ENCODE measurements at places on chromosomes 3 and 15.
A peak's percentile ranks its signal among the peaks of the same experiment; 100 is the strongest.

GRCh38 chr15:35019404-35020327, 31.6 kb upstream of the ZNF770 start:
- H3K27me3 ChIP-seq, result peaks cover 10% of the 10 kb centered on the region
- H3K4me1 ChIP-seq, result peaks cover 7% of the 10 kb centered on the region
- H3K36me3 ChIP-seq, result no peaks in the 10 kb centered on the region
- H3K4me3 ChIP-seq, result peak overlapping the region; percentile 51
- H3K27ac ChIP-seq, result no peak overlapping the region

DNA sequence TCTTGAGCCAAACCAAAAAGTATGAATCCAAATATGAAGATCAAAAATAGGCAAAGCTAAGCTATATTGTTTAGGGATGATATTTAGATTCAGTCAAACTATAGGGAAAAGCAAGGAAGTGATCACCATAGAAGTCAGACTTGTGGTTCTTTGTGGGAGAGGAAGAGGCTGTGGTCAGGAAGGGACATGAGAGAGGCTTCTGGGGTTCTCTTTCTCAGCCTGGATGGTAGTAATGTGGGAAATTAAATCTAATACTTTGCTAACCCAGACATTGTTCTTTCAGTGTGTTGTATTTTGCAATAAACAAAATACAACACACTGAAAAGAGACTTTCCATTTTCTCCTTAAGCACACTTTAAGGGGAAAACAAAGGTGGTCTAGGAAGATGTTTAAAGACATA, 3.1 kb downstream of the CX3CR1 start:
- peaks cover 14% of the 10 kb centered on the region for H3K4me1 ChIP-seq
- H3K4me3 ChIP-seq, result no peak overlapping the region
- no peaks in the 10 kb centered on the region for H3K36me3 ChIP-seq
- H3K27ac ChIP-seq, result no peak overlapping the region
- peaks cover 13% of the 10 kb centered on the region for H3K27me3 ChIP-seq
- DNase-seq, result no peak

GRCh38 chr3:52733256-52733891, 27.5 kb downstream of the SPCS1 start:
- H3K4me1 ChIP-seq, result no peaks in the 10 kb centered on the region
- H3K27me3 ChIP-seq, result no peaks in the 10 kb centered on the region
- peaks cover 78% of the 10 kb centered on the region for H3K36me3 ChIP-seq

- no peaks in the 10 kb centered on the region for H3K4me1 ChIP-seq
- DNase-seq, result no peak
- no peaks in the 10 kb centered on the region for H3K36me3 ChIP-seq
- H3K27ac ChIP-seq, result no peak overlapping the region
- no peak overlapping the region for H3K4me3 ChIP-seq
Observed at GRCh38 chr3:167992381-167992780, 103.3 kb downstream of the GOLIM4 start.

DNA sequence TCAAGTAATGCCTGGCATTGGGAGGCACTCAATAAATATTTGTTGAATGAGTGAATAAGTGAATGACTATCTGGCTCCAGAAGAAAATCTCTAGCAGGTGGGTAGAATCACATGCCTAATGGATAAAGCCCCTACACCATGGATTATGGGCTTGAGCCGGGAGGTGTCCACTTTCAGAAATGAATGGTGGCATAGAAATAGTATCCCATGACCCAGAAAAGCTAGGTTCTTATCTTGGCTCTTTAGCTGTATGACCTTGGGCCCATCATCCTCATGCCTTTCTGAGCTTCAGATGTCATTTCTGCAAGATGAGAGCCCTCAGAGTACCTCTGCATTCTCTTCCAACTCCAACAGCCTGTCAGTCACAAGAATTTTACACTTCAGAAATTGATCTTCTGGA, 37.3 kb upstream of the TNIK start:
- H3K4me1 ChIP-seq, result no peaks in the 10 kb centered on the region
- no peak for DNase-seq
- no peak overlapping the region for H3K4me3 ChIP-seq
- H3K36me3 ChIP-seq, result no peaks in the 10 kb centered on the region
- H3K27me3 ChIP-seq, result peaks cover 1% of the 10 kb centered on the region

DNA sequence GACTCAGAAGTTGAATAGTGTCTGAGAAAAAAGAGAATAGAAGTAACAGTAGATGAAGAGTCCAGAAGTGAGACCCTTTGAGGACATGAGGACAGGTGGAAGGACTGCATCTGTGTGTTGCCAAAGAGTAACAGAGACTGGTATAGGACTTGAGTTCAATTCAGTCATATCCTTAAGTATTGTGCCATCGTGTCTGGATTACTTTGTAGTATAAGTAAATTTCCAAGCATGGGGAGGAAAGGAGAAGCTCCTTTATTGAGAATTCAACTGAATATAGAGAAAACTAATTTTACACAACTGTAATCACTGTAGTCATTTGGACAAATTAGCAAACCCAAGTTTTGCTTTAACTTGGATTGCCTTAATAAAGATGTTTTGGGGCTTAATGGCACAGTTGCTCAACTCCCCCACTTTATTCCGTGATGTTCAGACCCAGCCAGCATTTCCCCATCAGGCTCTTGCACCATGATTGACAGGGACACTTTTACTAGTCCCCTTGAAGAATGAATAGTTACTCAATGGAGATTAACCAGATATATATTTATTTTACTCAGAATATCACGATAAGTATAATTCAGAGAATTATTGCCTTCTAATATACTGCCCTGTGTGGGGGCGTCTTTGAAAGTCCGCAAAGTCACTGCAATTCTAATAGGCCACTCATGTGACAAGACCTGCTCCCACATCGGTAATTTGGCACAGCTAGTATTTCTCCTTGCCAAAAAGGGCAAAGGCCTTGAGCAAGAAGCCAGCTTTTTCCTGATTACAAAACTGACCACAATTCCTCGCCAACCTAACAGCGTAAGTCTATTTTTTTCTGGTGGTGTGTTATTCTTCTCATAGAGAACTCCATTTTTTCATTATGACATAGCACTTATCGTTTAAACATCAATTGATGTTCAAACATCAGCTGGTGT, 61.3 kb downstream of the PPARG start:
- no peaks in the 10 kb centered on the region for H3K36me3 ChIP-seq
- no peak for DNase-seq
- H3K27me3 ChIP-seq, result peaks cover 3% of the 10 kb centered on the region

DNA sequence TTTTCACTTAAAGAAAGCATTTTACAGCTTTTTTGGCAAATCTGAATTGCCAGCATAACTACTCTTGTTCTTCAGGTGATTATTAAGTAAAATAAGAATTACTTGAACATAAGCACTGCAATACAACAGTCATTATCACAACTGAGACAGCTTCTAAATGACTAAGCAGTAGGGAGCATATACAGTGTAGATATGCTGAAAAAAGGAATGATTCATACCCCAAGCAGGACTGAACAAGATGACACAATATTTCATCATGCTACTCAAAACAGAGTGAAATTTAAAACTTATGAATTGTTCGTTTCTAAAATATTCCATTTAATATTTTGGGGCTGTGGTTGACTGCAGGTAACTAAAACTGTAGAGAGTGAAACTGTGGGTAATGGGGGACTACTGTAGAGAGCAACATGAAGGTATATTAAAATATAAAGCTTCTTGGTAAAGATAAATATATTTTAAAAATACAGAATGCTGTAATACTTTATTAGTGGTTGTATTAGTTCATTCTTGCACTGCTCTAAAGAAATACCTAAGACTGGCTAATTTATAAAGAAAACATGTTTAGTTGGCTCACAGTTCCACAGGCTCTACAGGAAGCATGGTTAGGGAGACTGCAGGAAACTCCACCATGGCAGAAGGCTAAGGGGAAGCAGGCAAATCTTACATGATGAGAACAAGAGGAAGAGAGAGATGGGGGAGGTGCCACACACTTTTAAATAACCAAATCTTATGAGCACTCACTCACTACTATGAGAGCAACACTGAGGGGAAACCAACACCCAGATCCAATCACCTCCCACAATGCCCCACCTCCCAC, 84.8 kb downstream of the DCLK3 start:
- peak overlapping the region; percentile 95 for H3K27ac ChIP-seq
- no peaks in the 10 kb centered on the region for H3K27me3 ChIP-seq
- H3K4me1 ChIP-seq, result peaks cover 60% of the 10 kb centered on the region
- H3K4me3 ChIP-seq, result peak overlapping the region; percentile 77
- peak; percentile 87 for DNase-seq

- H3K4me3 ChIP-seq, result no peak overlapping the region
- H3K4me1 ChIP-seq, result no peaks in the 10 kb centered on the region
- H3K36me3 ChIP-seq, result no peaks in the 10 kb centered on the region
- no peak overlapping the region for H3K27ac ChIP-seq
- DNase-seq, result no peak
- H3K27me3 ChIP-seq, result no peaks in the 10 kb centered on the region
Observed at GRCh38 chr3:24709956-24710355, 215.3 kb upstream of the THRB start.

GRCh38 chr3:69051756-69052471, at the start of gene TMF1:
Gene TMF1 (minus strand): TSS chr3:69052333. CDS start chr3:69052086, 247 bp downstream.
- H3K4me3 ChIP-seq, result peak within 1 kb of the TSS; percentile 91
- peaks cover 33% of the 10 kb centered on the region for H3K4me1 ChIP-seq
- no peaks in the 10 kb centered on the region for H3K27me3 ChIP-seq
- H3K27ac ChIP-seq, result peak within 1 kb of the TSS; percentile 99
- H3K36me3 ChIP-seq, result peaks cover 39% of the 10 kb centered on the region
- peak; percentile 99 for DNase-seq

- no peak overlapping the region for H3K27ac ChIP-seq
- peak overlapping the region; percentile 100 for H3K4me3 ChIP-seq
- peaks cover 47% of the 10 kb centered on the region for H3K4me1 ChIP-seq
- H3K36me3 ChIP-seq, result 0 out of 2 replicates have a peak, but pooled peaks cover 5% of the 10 kb centered on the region
Observed at GRCh38 chr3:44340058-44340395, 1.5 kb downstream of the TCAIM start.

- peaks cover under 1% of the 10 kb centered on the region for H3K27me3 ChIP-seq
- no peak overlapping the region for H3K27ac ChIP-seq
- peaks cover 35% of the 10 kb centered on the region for H3K4me1 ChIP-seq
- no peaks in the 10 kb centered on the region for H3K36me3 ChIP-seq
- no peak for DNase-seq
- H3K4me3 ChIP-seq, result no peak overlapping the region
Observed at GRCh38 chr15:69016021-69016595, 1.6 kb downstream of the NOX5 start.

DNA sequence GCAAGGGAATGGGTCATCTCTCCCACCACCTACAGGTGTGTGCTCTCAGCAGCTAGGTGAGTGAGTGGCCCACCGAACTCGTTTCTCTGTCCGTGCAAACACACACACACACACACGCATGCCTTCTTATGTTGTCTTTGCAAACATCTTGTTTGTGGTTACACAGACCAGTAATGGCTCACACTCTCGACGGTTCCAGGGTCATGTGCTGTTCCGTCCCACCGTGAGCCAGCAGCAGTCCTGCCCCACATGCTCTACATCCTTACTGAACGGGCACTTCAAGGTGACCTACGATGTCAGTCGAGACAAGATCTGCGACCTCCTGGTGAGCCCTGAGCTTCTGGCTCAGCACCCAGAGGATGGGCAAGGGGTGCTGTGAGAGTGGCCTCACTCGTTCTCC, 4.3 kb downstream of the ITIH1 start:
- H3K4me1 ChIP-seq, result no peaks in the 10 kb centered on the region
- H3K27ac ChIP-seq, result no peak overlapping the region
- peaks cover 45% of the 10 kb centered on the region for H3K27me3 ChIP-seq
- H3K36me3 ChIP-seq, result no peaks in the 10 kb centered on the region

- DNase-seq, result peak; percentile 42
- peak overlapping the region; percentile 38 for H3K27ac ChIP-seq
- H3K36me3 ChIP-seq, result no peaks in the 10 kb centered on the region
- peak overlapping the region; percentile 2 for H3K4me3 ChIP-seq
Observed at GRCh38 chr3:138124706-138125355, 7.4 kb downstream of the A4GNT start.

DNA sequence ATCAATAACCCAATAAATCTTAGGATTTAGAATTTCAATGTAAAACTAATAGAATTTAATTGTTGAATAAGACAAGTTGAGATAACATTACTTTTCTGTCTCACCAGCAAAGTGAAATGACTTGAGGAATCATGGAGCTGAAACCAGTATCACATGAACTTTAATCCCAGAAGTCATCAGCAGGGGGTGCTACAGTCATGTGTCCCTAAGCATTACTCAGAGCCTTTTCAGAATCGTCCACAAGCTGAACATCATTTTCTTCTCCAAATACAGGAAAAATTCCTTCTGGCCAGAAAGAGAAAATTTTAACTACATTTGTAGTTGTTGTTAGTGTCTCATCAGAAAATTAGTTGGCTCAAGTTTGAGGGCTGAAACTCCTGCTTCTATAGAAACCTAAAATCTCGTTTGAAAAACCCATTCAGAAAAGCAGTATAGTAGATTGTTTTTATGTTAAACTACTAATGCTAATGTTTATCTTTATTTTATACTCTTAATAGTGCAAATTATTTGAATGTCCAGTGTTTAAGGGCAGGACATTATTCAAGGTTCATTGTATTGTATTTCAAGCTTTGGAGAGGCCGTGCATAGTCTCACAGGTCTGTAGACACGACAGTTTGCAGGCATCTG, 384.1 kb downstream of the PLOD2 start:
- DNase-seq, result peak; percentile 45
- H3K4me1 ChIP-seq, result no peaks in the 10 kb centered on the region
- no peaks in the 10 kb centered on the region for H3K27me3 ChIP-seq
- H3K36me3 ChIP-seq, result no peaks in the 10 kb centered on the region
- no peak overlapping the region for H3K27ac ChIP-seq

DNA sequence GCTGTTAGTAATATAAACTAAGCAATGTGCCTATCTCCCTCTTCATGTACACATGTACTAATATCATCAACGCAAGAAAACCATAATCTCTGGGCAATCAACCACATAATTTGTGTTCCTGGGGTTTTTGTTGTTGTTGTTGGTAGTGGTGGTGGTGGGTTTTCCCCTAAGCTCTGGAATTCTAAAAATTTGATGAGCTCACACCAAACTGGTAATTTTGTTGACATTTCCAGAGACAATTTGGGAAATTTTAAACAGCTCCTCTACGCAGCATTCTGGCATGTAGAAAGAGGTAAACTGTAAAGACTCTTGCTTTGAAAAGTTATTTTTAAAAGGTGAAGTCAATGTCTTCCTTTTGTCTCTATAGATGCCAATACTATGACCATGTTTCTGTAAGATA, 126.7 kb downstream of the IGSF11 start:
- no peak overlapping the region for H3K27ac ChIP-seq
- DNase-seq, result no peak
- H3K27me3 ChIP-seq, result no peaks in the 10 kb centered on the region
- no peaks in the 10 kb centered on the region for H3K36me3 ChIP-seq

GRCh38 chr3:50623840-50624474, 7.0 kb downstream of the MAPKAPK3 start:
- H3K36me3 ChIP-seq, result peaks cover 25% of the 10 kb centered on the region
- H3K27ac ChIP-seq, result peak overlapping the region; percentile 73
- peak overlapping the region; percentile 27 for H3K4me3 ChIP-seq
- no peak for DNase-seq
